Stimulated activated CD4-positive, alpha-beta T cell treated with anti-CD3 and anti-CD28 coated beads, Interleukin-1b, Interleukin-23, amount 100 ng/mL, for 1 hour (primary cell): ENCODE measurements at places on chromosomes 1 and 21.

GRCh38 chr1:204408074-204408507 is 3.5 kb downstream of the PPP1R15B start:
- no peak for DNase-seq

DNA sequence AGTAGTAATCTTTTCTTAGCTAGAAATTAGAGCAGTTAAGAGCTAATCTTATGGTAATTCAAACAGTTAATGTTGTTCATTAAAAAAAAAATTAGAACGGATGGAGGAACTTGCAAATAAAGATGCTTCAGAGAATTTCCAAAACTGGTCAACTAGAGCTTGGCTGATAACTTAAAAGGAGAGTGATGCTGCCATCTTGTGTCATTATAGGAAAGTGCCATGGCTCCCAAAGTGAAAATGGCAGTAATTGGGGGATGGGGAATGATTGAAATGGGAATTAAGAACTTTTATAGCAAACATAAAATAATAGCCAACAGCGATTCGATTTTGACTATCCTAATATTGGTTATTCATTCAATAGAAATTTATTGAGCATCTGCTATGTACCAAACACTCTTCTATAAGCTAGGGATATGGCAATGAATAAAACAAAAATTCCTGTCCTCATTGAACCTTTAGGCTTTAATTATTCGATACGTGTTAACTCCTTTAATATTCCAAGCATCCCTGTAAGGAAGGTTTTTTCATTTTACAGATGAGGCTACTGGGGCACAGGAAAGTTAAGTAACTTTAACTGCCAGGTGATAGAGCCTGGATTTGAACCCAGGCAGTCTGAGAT is 5.7 kb upstream of the PLPP3 start:
- DNase-seq = no peak

GRCh38 chr1:53257454-53258081 is 19.2 kb upstream of the MAGOH start:
- no peak for DNase-seq

DNA sequence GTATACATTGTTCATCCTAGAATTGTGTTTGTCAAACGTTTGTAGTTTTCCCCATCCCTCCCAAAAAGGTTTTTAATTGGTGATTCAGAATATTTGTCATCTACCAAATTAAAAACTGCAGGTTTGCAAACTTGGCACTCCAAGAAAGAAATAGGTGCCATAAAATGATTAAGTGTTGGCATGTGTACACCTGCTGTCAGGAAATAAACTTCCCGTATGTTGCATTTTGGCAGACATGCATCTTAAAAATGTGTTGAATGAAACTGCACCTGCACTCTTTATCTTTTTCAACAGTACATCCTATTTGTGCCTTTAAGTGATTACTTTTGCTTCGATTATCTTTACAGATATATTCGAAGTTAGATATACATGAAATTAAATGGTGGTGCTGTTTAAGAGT is 7.3 kb downstream of the B3GALT2 start:
- no peak for DNase-seq

DNA sequence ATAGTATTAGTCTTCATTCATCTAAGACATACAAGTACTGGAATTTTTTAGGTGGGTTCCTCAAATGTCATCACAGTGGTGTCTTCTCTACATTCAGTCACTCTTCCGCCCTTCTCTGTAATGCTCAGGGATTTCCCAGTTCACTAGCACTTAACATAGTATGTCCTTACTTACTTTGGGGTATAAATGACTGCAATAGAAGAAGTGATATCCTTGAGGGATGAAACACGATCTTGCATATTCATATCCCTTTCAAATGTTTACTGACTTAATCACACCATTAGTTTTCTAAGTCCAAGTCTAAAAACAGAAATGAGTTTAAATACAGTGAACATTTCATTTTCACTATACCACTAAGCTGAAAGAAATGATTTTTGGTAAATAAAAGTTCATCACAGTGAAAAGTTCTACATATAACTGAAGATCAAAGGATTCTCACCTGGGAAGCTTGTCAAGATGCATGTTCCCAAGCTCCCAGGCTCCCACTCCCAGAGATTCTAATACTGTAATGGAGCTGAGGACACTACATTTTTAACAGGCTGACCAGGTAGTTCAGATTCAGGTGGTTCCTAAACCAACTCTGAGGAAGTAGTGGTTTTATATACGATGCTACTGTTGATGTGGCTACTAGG is 29.7 kb downstream of the MRPL39 start:
- no peak for DNase-seq

DNA sequence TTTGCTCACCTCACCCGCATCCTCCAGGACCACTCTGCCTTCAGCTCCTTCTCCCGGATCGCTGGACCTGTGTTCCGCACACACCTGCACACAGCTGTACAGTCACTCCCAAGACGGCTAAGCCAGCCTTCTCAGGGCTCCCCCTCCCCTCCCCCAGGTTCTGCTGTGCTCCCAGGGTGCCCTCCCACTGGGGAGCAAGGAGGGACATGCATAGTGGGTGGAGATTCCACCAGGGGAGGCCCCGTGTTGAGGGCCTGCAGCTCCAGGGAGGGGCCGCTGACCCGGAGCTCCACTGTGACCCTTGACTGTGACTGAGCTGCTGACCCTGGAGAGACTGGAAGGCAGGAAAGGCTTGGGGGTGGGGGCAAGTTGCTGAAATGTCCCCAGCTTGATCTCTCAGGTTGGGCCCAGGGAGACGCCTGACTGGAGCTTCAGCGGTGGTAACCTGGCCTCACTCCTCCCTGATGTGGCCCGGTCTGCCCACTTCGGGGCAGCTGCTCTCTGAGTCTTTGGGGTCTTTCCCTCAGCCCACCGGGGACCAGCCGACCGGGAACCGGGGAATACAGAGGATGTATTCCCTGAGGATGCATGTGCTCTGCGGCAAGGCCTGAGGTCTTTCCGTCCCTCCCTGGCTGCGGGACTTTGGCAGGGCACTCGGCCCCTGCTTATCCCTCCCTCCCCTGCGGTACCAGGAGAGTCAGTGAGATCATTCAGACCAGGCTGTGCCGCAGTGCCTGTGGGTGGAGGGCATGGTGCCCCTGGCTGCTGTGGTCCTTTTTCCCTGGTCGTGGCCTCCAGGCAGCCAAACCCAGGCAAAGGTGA is 28.6 kb upstream of the PLCH2 start:
- no peak for DNase-seq

DNA sequence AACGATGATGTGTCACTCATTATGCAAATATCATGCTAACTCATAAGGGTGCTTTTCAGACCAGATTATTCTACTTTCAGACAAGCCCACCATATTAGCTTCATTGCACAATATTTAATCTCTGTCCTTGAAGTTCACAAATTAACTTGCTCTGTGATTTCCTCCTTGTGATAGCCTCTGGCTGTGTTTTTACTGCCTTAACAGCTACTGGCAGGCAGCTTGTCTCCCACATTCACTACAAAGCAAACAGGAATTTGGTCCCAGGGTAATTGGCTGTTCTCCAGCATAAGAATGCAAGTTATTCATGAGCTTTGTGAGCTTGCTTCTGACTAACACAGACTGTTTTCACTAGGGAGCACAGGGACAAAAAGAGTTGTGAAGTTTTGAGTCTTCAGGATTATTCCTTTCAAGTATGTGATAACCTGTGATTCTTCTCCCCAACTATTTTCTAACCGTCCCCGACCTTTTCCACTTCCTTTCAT is 87.9 kb upstream of the HMCN1 start:
- DNase-seq = no peak

DNA sequence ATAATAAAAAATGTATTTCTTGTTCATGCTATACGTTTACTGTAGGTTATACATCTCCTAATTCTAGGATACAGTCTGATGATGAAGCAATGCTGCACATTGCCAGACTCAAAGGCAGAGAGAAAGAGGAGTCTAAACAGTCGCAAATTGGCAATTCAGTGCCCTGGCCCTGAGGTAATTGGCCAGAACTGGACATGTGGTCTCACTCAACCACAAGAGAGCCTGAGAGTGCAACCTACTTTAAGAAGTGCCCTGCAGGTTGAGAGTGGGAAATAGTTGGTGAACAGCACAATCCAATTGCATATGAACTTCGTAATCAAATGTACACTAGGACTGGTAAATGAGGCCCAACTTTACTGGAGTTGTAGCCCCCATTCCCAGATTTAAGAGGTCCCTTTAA is 5.0 kb upstream of the SLC35A3 start:
- DNase-seq = no peak

- no peak for DNase-seq
Measured at GRCh38 chr1:77064246-77064645, 155.0 kb downstream of the PIGK start.

- DNase-seq = no peak
Measured at GRCh38 chr21:44907966-44908895, 12.5 kb downstream of the ITGB2 start.

DNA sequence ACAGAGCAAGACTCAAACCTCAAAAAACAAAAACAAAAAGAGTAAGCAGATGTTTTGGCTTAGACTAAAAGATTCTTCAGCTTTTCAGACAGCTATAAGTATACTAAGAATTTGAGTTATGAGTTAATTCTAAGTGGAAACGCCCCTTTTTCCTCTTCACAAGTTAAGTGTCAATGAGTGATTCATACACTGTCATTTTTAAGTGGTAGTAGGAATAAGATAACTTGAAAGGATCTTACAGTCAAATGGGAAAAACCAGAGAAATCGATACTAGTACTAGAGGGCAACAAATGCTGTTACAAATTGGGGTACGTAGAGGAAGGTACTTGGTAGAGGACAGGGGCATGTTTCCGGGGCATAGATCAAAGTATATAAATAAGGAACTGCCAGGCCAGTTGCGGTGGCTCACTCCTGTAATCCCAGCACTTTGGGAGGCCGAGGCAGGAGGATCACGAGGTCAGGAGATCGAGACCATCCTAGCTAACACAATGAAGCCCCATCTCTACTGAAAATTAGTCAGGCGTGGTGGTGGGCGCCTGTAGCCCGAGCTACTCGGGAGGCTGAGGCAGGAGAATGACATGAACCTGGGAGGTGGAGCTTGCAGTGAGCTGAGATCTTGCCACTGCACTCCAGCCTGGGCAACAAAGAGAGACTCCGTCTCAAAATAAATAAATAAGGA is 7.4 kb downstream of the H3-3A start:
- DNase-seq = no peak

DNA sequence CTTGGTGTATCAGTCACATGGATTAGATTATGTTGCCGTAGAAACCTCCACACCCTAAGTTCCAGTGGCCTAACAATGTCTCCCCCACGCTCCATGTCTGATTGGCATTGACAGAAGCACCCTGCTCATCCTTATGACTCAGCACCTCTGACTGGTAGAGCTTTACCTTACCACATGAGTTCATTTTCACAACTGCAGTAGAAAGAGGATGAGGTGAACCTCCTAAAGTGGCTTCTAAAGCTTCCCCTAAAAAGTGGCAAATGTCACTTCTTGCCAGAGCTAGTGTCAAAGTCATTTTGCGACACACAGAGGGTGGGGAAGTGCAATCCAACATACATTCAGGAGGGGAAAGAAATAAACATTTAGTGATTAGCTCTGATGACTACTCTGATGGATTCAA is 30.6 kb upstream of the LYPD8 start:
- no peak for DNase-seq

DNA sequence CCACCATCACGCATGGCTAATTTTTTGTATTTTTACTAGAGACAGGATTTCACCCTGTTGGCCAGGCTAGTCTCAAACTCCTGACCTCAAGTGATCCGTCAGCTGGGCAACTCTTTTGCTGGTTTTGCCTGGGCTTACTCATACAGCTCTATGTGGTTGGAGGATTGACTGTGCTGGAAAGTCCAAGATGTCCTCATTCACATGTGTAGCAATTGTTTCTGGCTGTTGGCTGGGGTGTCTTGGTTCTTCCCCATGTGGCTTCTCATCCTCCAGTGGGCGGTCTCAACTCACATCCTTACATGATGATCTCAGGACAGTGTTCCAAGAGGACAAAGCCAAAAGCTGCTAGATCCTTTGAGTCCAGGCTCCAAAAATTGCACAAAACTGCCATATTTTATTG is 53.3 kb downstream of the TEX35 start:
- no peak for DNase-seq

GRCh38 chr1:41387667-41388091 is 26.4 kb downstream of the FOXO6 start:
- DNase-seq = no peak

- DNase-seq = no peak
Measured at GRCh38 chr1:235136111-235136510, 7.5 kb upstream of the TOMM20 start.

DNA sequence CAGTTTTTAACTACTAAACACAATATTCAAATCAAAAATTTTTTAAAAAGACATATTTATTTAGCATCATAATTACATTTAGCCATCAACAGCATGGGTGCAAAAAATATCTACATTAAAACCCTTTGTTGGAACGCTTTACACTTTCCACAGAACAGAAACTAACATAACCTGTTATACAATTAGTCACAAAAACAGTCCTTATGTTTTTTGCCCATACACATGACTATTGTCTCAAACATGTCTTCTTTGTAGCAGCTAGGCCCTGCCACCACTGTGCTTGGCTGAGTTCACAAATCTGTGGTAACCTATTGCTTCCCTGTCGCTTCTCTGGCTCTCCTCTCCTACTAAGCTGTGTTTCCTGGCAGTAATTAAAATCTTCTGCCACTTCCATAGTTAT is 1350.0 kb upstream of the ADGRL2 start:
- DNase-seq = no peak

DNA sequence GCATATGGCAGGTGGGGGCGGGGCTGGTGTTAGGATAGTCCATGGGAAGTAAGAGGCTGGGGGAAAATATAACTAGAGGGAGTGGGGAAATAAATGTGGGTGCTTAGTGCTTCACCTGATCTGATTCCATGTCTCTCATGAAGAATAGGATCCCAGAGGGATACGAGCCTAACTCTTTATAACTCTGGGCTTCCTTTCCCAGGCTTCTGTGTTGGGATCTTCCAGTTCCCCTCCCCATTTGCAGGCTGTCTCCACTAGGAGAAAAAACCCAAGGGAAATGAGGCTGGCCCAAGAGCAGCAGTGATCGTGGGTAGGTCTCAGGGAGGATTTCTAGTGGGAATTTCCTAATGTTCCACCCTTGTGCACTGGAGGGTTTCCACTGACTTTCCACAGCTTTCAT is 1.6 kb downstream of the KCNJ9 start:
- DNase-seq = no peak

DNA sequence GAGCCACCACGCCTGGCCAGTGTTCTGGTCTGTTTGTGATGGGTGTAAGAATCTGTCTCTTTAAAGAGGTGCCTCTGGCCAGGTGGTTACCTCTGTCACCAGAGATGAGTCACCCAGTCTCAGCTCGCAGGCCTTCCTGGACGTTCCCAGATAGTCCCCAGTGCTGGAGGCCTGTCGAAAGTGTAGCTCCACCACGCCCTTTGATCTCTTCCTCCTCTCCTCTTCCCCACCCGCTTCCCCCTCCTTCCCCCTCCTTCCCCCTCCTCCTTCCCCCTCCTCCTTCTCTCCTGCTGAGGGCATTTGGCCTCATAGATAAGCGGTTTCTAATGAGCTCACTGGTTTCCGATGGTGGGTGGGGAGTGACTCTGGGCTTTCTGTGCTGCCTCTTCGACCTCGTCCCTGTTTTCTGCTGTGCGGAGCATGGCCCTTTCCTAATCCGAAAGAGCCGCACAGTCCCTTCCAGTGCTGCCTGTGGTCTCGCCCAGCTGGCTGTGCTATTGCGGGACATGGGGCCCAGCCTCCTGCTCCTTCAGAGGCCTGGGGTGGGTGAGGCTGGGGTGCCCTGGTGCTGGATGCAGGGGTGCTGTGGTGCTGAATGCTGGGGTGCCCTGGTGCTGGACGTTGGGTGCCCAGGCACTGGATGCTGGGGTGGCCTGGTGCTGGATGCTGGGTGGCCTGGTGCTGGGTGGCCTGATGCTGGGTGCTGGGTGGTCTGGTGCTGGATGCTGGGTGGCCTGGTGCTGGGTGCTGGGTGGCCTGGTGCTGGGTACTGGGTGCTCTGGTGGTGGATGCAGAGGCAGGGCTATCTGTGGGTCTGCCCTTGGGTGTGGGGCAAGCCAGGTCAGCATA is 19.2 kb downstream of the AGPAT3 start:
- no peak for DNase-seq

GRCh38 chr1:115677182-115677555 is 35.4 kb downstream of the VANGL1 start:
- DNase-seq = no peak
